ENCODE measurements at places on chromosomes 2 and 18.

GRCh38 chr2:64627860-64628841, 25.6 kb downstream of the SERTAD2 start:
- no peak for DNase-seq

DNA sequence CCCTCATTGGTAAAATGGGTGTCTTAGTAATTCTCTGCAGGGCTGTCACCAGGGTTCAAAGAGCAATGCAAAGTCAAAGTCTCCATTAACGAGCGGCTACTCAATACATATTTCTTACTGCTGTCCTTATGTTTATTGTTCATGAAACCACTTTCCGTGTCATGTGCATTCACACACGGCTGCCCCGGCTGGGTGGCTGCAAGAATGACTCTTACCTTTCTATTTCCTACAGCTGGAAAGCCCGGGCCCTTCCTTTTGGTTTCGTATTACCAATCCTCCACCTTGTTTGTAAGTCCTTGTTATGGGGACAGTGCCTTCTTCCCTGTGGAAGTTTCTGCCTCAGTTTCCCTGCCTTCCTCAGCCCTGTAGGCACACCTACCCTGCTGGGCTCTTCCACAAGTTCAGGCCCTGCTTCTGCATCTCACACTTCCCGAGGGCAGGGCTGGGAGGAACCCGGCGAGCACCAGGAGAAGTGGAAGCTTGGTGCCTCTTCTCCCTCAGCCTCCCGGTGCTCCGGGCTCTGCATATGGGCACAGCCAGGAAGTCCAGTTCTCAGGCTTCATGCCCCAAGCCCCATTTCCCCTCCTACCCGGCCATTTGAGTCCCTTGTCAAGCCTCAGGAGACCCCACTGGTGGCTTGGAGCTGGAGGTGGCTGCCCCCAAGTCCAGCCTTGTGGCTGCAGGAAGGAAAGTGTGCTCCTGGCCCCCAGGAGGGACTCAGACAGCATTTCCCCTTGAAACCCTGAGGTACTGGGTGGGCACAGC, 18.7 kb upstream of the ACKR3 start:
- no peak for DNase-seq

GRCh38 chr2:117101613-117102012, 712.9 kb upstream of the DDX18 start:
- DNase-seq, result no peak

DNA sequence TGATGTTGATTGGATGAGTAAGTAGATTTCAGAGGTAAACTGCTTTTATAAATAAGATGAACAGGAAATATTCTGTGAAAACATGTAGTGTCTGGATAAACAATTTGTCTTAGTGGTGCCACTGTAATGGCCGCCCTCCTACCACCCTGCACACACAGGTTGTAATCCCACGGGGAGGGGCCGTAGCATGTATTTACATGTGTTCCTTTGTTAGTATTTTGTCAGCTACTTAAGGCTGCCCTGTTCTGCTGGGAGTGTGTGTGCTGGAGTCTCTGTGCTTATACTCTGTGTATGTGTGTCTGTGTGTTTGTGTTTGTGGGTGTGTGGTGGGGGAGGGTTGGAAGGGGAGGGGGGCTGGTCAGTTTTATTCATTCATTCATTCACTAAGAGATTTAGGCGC, 5.1 kb downstream of the TSHZ1 start:
- no peak for DNase-seq

GRCh38 chr2:219058541-219059374, 2.0 kb downstream of the IHH start:
- DNase-seq, result no peak

- DNase-seq, result no peak
Measured at GRCh38 chr2:172829229-172829628, 93.6 kb downstream of the RAPGEF4 start.

DNA sequence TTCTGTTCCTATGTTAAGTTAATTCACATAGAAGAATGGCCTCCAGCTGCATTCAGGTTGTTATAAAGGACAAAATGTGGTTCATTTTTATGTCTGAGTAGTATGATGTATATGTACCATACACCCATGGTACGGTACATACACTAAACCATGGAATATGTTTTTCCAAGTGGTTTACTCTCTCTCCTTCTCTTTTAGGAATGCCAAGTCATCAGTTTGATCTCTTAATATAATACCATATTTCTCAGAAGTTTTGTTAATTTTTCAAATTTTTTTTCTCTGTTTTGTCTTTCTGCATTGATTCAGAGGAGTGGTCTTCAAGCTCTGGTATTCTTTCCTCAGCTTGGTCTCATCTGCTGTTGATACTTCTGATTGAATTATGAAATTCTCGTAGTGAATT, 230.9 kb downstream of the DSEL start:
- no peak for DNase-seq

DNA sequence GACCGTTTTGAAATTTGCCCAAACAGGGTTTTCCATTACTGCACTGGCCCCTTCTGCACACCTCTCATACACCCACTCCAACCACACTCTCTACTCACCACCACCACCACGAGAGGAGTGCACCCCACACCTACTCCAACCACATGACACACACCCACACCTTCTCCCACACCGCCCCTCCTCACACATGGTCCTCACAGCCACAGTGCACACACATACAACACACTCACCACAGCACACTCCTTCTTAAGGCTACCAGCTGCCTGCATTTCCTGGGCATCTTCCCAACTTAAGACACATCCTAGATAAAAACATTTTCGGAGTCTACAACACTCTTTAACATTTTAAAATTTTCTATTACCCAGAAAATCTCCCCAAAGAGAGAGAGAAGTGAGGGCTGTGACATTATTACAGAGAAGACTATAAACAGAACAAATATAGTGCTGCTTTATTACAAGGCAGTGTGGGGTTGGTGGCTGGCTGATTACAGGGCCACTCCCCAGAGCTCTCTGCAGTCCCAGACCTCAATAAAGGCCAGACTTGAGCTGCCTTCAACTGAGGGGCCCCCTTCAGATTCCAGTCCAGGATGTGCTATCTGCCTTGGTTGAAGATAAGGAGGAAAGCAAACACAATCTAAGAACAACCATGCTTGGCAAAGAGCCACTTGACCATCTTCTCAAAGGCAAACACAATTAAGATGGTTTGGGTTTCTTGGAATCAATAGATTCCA, 36.1 kb downstream of the NHEJ1 start:
- DNase-seq, result no peak

DNA sequence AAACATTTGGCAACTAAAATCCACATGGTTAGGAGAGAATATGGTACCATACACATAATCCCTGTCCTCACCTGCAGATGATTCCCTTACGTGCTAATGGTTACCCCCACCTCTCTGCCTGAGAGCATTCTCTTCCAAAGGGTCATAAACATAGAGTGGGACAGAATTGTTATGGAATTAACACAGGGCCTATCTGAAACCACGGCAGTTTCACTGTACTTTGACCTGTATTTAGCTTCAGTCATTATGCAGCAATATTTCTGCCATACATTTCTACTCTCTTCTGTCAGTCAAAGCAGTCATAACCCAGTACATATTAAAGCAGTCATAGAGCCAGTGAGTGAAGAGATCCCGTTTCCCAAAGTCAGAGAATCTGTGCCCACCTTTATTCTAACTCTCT, 1128.9 kb upstream of the NXPH2 start:
- no peak for DNase-seq

- DNase-seq, result no peak
Measured at GRCh38 chr2:11371092-11371937, 26.9 kb upstream of the ROCK2 start.

DNA sequence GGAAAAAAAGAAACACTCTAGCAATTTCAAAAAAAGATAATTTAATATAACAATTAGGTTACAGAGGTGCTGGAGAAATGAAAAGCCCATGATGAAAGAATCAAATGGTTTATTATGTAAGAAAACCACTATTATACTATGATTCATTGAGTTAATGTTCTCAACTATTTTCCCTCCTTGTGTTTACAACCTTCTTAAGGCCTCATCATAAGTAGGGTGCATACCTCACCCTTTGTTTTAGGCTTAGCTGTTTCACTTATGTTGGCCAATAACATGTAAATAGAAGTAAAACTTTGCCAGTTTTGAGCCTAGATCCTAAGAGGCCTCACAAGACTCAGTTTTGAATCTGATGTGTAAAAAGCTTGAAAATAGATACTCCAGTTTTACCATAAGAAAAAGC, 418.3 kb upstream of the DDX18 start:
- DNase-seq, result no peak

GRCh38 chr2:14398641-14399040, 233.9 kb upstream of the LRATD1 start:
- DNase-seq, result no peak

DNA sequence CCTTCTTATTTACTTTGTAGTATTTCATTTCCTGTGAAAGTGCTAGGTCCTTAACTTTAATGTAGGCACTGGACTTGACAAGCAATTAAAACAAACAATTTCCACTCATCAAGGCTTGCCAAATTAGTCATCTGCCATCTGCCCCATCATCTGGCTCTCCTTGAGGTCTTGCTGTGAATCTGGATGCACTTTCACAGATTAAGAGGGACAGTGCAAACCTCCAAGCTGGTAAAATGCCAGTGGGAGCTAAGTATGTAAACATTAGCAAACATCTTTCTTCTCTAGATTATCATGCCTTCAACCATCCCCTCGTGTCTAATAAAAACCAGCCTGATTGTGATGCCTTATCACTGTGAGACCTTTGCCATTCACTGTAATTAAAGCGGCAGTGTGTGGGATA, 402.9 kb downstream of the ERBB4 start:
- no peak for DNase-seq

DNA sequence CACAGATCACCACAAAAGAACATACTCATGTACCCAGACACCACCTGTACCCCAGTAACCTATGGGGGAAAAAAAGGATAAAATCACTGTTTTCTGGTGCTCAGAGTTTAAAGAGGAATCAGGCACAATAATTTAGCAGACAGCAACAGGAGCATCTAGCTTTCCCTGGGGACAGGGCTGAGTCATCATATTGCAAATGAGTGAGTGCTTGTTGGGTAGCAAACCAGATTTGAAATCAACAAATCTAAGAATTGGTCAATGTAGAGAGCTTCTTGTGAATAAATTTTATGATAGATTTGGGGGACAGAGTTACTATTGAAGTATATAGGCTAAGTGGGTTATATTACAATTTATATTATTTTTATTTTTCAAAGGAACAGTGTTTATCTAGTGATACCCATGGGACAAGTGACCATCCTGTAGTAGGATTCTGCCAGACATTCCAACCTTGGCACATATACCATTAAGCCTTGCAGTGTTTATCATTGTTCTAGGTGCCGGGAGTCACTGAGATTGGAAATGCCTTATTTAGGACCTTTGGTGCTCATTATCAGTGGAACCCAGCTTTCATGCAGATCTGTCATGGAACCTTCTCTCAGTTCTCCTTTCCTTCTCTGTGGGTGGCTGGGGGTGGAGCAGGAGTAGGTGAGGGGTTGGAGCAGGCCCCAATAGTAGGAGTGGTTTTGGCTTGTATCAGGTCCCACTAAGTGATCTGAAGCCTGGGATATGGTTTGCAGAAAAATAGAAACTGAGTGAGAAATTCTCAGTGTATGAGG, 117.2 kb downstream of the CERS6 start:
- no peak for DNase-seq

DNA sequence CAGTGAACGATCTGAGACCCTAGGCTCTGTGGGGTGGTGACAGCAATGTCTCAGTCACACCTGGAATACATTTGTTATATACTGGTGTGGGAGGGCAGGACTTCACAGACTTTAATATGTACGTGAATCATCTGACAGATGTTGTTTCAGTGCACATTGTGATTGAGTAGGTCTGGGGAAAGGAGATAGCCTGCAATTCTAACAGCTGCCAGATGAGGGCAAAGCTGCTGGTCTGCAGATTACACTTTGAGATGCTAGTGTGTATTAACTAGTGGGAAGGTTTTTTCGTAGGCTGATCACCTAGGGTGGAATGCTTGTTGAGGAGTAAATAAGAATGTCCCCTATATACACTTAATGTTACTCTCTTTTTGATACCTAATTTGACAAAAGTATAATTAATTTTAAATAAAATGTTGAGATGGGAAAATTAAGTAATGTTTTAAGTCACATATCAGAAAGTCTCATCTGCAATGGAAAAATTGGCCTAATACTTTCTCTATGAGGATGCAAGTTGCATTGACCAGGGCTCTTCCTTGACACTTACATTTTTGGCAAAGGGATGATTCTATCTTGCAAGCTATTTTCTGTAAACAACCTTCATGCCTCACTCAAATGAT, 496.9 kb upstream of the HNMT start:
- no peak for DNase-seq

- DNase-seq, result no peak
Measured at GRCh38 chr2:113765276-113765675, 8.8 kb upstream of the SLC35F5 start.

DNA sequence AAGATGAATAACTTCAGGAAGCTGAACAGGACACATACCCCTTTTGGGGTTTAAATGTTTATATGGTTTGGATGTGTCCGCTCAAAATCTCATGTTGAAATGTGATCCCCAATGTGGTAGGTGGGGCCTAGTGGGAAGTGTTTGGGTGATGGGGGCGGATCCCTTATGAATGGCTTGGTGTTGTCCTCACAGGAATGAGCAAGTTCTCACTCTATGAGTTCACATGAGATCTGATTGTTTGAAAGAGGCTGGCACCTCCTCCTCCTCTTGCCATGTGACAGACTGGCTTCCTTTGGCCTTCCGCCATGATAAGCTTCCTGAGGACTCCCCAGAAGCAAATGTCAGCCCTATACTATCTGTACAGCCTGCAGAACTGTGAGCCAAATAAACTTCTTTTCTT, 88.6 kb upstream of the ZNF532 start:
- DNase-seq, result no peak

DNA sequence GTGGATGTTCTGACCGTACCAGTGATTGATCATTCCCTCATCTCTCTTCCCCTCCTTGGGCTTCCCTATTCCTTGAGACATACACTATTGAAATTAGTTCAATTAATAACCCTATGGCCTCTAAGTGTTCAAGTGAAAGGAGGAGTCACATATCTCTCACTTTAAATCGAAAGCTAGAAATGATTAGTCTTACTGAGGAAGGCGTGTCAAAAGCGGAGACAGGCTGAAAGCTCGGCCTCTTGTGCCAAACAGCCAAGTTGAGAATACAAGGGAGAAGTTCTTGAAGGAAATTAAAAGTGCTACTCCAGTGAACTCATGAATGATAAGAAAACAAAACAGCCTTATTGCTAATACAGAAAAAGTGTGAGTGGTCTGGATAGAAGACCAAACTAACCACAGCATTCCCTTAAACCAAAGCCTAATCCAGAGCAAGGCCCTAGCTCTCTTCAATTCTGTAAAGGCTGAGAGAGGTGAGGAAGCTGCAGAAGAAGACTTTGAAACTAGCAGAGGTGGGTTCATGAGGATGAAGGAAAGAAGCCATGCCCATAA, 144.4 kb upstream of the LYPD6 start:
- DNase-seq, result no peak

GRCh38 chr2:191758518-191759507, 80.9 kb downstream of the NABP1 start:
- DNase-seq, result peak; percentile 31

DNA sequence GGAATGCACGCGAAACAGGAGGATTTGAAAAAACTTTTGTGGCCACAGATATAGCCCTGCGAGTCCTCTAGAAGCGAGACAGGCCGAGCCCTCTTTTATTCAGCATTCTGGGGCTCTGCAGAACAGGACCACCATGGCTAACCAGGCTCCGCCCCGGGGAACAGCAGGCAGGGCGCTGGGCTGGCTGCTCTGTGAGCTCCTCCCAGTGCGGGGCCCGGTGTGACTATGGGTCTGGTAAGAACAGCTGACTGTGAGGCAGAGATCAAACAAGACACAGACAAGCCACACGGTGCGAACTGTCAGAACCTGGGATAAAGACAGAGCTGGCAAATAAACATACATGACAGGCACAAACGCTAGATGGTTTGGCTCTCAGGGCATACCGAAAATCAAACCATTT, 15.5 kb downstream of the PXDN start:
- DNase-seq, result no peak

GRCh38 chr2:218370410-218371063, 11.5 kb upstream of the SLC11A1 start:
- no peak for DNase-seq

All from stimulated activated CD4-positive, alpha-beta T cell treated with anti-CD3 and anti-CD28 coated beads, TNF-alpha, amount 100 ng/mL, for 24 hours (primary cell).